ENCODE measurements at places on chromosomes 3 and 15.

- DNase-seq = peak; percentile 41
These were observed 39.0 kb downstream of the GABPB1 start for GRCh38 chr15:50315814-50316630.

DNA sequence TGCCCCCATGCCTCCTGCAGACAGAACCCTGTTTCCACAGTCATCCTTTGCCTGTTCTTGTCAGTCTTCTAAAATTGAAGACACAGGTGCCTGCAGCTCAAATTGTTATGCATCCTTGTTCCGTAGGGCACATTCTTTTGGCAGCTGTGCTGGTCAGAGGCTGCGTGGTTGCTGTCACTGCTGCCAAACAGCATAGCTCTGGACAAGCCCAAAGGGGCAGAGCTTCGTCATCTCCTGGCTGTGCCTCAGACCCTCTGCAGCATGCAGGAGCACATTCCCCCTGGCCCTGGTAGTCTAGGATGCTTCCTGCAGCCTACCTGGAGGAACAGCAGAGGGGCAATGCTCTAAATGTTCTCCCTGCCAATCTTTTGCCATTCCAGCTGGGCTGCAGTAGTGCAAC lies 2.1 kb upstream of the FBXL22 start:
- DNase-seq = no peak

- DNase-seq = no peak
These were observed 180.6 kb downstream of the EPHA6 start for GRCh38 chr3:96994988-96995387.

DNA sequence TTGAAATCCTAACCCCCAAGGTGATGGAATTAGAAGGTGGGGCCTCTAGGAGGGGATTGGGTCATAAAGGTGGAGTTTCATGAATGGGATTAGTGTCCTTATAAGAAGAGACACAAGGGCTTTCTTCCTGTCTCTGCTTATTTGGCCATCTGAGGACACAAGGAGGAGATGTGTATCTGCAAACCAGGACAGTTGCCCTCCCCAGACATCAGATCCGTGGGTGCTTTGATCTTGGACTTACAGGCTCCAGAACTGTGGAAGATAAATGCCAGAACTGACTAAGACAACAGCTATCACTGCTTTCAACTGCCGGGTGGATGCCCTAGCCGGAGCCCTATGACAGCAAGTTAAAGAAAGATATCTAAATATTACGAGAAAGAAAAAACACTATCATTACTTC lies 94.4 kb downstream of the CHRNA7 start:
- DNase-seq = no peak

GRCh38 chr15:65666257-65666656 lies 44.5 kb downstream of the SLC24A1 start:
- DNase-seq = peak; percentile 49

DNA sequence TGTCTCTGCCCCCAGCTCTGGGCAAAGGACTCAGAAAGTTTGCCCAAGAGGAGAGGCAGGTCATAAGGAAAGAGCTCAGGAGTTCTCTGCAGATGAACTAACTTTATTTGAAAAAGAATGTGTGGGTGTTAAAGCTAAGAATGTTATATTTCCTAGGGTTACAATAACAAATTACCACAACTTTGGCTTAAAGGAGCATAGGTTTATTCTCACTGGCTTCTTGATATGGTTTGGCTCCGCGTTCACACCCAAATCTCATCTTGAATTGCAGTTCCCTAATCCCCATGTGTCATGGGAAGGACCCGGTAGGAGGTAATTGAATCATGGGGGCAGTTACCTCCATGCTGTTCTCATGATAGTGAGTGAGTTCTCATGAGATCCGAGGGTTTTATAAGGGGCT lies 383.7 kb upstream of the CFAP20DC start:
- no peak for DNase-seq

GRCh38 chr3:20478436-20478835 lies 292.4 kb upstream of the SGO1 start:
- DNase-seq = no peak

DNA sequence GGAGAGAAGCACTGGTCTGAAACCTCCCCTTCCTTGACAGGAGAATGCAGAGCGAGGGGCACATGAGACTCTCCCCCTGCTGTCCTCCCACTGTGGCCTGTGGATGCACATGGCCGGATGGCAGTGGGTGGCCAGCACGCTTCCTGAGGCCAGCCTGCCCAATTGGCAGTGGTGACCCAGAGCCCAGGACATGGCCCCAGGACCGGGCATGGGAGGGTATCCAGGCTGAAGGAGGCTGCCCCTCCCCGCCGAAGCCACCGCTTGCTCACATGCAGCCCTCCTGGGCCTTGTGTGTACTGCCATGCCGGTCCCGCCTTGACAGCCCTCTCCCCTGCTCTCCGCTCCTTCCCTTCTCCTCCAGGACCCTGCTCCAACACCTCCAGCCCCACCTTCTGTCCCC lies 100.9 kb downstream of the MEGF11 start:
- no peak for DNase-seq

- no peak for DNase-seq
These were observed 376.1 kb downstream of the ZPLD1 start for GRCh38 chr3:102810937-102811336.

DNA sequence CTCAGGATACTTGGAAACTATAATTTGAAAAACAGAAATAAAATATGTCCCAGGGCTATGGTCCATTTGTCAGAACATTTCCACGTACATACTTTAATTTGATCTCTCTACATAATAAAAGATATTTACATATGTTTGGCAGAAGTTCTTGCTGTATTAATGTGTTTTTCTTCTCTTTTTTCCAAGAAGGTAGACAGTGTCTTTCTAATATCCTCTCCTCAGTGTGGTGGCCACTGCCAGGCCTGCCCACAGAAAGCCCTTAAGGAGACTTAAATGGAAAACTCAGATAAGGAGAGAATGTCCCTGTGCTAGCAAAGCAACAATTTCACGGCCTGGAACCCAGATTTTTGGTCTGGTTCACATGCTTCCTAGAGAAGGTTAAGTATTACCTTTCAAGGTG lies 76.5 kb upstream of the ARHGEF26 start:
- no peak for DNase-seq

GRCh38 chr3:190086191-190086590 lies 34.5 kb downstream of the P3H2 start:
- no peak for DNase-seq

DNA sequence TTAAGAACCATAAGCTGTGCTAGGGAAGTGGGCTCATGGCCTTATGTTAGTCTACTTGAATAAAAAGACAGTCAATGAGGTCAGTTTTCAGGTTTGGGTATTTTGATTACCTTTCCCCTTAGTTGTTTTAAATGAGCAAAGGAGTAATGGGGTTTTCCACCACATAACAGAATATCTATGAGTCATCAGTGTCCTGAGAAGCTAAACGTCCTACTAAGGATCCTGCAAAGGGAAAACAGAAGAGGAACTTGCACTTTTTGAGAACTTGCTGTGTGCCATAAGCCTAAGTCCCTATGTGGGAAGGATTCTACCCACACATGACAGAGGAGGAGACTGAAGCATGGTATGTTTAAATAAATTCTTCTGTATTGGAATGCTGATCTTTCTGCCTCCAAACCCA lies 292.8 kb upstream of the TMC3 start:
- no peak for DNase-seq

DNA sequence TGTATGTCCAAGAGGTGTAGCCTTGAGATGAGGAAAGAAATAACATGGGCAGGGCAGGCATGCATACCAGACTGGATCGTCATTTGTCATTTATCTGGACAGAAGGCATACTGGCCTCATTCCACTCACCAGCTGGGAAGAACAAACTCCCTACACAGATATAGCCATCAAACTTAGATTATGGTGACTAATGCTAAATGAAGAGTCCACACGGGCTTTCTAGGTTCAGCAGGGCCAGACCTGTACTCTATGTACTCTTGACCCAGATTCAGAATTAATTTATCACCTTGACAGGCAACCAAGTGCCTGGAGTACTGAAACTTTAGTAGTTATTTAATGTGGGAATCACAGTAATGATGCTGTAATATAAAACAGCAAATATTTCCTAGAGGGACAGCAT lies 164.3 kb upstream of the IL12A start:
- no peak for DNase-seq

- DNase-seq = no peak
These were observed 361.9 kb upstream of the KCNMB2 start for GRCh38 chr3:178174201-178174915.

- DNase-seq = no peak
These were observed 1.7 kb downstream of the SLMAP start for GRCh38 chr3:57757642-57758297.

DNA sequence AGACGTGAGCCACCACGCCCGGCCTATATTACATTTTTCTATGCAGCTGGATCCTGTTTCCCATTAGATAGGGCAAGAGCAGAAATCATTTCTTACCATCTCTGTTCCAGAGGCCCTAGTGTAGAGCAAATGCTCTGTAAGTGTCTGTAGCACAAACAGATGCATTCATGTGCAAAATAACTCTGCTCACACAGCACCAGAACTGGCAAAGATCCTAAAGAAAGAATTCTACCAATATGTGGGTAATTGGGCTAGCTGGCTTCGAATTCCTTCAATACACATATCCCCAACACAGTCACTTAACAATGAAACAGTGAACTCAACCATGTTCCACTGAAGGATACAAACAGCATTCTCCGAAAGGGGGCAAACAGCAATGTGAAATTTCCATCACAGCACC lies 32.7 kb upstream of the DCUN1D1 start:
- no peak for DNase-seq

DNA sequence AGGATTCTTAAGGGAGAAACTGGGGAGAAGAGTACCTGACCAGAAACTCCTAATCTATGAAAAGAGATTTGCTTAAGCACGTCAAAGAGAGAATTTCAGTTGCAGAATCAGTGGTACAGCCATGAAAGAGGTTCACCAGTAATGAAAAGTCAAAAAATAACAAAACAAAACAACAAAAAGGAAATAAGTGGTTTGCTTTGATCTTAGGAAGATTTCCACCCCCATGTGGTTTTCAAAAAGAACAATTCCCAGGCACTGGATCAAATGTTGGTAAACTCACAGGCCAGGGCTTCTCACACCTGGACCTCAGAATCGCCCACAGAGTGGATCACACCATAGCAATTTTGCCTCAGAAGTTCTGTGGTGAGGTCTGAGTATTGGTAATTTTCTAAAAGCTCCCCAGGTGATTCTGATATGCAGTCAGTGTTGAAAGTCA lies 67.5 kb downstream of the TMEM39A start:
- no peak for DNase-seq

DNA sequence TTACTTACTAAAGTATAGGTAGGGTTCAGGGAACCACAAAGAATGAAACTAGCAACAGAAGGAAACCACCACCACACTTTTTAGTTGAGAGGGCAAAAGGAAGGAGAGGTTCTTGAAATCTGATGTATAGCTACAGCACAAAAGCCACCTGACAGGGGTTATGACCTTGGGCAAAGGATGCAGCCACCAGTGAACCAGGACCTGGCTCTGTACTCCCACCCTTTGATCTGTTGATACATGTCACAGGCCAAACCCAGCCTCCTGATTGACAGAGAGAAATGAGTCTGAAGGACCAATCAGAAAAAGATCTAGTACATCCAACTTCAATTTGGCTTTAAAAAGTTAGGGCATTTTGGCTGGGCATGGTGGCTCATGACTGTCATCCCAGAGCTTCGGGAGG lies 20.0 kb upstream of the BLM start:
- DNase-seq = no peak

GRCh38 chr3:12230406-12230805 lies 58.5 kb upstream of the PPARG start:
- DNase-seq = no peak

DNA sequence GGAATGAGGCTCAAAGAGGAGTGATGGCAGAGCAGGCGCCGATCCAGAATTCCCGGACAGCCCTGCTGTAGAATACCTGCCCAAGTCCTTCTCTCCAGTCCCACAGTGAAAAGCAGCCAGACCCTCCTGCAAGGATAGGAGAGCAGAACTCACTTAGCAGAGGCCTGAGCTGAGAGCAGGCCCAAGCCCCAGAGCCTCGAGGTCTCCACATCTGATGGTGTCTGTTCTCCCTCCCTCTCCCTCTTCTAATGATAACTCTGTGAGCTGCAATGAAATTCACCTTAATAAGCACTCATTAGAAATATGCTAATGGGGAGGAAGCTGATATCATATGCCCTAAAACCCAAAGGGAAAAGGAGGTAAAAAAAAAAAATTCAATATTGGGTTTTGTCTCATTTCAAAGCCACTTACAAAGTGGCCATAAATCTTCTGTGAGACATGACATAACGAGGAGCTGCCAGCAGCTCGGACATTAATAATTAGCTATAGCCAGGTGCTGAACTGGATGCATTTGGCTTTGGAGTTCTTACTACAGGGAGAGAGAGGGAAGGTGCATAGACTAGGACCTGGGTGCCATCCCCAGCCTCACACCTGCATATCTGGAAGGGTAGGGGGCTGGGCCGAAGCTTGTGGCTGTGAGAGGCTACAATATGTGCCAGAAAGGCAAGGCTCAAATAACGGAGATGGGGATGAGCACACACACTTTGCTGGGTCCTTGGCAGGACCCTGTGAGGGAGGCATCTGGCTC lies 108.4 kb downstream of the MEGF11 start:
- DNase-seq = peak; percentile 77

DNA sequence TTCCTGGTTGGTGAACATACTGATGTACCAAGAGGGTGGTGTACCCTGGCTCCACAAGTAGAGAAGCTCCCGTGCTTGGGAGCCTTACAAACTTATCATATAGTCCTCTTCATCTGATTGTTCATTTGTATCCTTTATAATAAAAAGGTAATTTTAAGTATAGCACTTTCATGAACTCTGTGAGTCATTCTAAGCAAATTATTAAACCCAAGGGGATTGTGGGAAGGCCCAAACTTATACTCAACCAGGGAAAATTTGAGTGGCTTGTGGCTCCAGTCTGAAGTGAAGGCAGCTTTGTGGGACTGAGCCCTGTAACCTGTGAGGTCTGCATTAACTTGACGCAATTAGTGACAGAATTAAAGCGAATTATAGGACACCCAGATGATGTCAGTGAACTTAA lies 29.0 kb downstream of the TTBK2 start:
- DNase-seq = no peak

DNA sequence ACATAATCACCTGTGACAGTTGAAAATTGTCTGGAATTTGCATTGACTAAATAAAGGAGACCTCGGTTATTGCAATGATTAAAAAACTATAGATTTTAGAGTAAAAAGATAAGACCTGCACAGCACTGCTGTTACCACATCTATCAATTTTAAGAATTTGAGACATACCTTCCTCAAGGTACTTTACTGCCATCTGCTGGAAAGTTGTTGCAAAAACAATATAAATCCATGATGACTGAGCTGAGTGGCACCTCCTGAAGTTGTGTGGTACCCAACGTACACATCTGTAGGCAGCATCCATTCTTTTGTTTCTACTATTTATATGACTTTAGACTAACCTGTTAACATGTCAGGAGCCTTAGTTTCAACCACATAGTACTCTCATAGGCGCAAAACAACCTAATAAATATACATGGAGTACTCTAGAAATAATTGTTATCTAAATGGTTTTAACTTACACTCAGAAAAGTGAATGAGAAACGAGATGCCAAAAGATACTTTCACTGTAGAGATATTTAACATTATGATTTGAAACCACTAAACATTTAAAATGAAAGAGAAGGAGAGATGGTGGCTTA lies 106.7 kb downstream of the GHSR start:
- DNase-seq = peak; percentile 60

All from NCI-H2171 treated with DMSO at 0.1 percent for 48 hours (cell line).